Right cardiac atrium (tissue), 5 donors: ENCODE measurements at places on chromosomes 16 and 17. TPM values are rescaled to one million over a fixed set of nuclear protein-coding genes. Genes with fewer than 3 reads are reported as not detected.

- no peak for DNase-seq
These were observed 7.0 kb downstream of the ATPAF2 start for GRCh38 chr17:18031955-18032354.

GRCh38 chr16:27840311-27841060 is 223.0 kb downstream of the GSG1L start:
- peak; percentile 4 for DNase-seq

DNA sequence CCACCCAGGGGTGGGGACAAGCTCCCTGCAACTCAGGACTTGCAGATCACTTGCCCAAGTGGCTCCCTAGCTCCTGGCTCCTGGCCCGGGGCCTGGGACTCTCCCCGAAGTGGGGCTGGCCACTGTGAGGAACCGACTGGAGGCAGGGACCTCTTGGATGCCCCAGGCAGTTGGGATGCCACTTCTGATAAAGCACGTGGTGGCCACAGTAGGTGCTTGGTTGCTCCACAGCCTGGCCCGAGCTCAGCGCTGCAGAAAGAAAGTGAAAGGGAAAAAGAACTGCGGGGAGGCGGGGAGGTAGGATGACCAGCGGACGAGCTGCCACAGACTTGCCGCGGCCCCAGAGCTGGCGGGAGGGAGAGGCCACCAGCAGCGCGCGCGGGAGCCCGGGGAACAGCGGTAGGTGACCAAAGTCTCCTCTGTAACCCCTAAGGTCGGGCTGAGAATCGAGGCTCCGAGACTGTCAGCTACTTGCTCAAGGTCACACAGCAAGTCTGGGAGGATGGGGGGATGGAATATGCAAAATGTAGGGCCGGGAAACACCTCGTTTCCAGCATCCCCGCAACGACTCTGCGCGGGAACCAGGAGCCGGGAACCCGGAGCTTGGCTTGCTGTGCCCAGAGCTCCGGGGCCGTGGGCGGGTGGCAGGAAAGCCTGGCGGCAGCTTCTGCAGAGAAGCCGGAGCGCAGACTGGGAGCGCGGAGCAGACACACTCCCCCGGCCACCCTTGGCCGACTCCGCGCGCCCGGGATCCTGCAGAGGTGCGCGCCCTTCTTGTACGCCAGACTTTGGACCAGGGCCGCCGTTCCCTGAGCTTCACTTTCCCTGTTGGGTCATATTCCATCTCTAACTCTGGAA is 1.9 kb downstream of the CIITA start:
- peak; percentile 78 for DNase-seq

DNA sequence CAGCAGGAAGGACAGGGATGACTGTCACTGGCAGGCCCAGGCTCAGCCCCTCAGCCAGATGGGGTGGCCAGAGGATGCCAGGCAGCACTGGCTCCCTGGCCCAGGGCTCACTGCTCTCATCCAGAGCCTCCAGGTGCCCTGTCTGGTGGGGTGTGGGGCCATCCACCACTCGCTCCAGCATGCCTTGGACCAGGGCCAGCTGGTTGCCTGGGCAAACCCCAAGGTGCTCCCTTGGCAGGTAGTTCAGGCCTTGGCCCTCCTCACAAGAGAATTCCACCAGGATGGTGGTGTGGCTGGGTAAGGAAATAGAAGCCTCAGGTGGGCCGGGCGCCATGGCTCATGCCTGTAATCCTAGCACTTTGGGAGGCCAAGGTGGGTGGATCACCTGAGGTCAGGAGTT is 29.4 kb downstream of the LGALS9 start:
- DNase-seq, result no peak

GRCh38 chr16:1101573-1102332 is 5.7 kb upstream of the C1QTNF8 start:
- DNase-seq, result no peak

- DNase-seq, result no peak
These were observed 44.9 kb downstream of the CDRT4 start for GRCh38 chr17:15422392-15422965.

GRCh38 chr16:27225536-27226360 is 22.4 kb downstream of the KDM8 start:
- DNase-seq, result peak; percentile 60

GRCh38 chr17:11853321-11854151 is 143.7 kb downstream of the ZNF18 start:
- DNase-seq, result peak; percentile 59

DNA sequence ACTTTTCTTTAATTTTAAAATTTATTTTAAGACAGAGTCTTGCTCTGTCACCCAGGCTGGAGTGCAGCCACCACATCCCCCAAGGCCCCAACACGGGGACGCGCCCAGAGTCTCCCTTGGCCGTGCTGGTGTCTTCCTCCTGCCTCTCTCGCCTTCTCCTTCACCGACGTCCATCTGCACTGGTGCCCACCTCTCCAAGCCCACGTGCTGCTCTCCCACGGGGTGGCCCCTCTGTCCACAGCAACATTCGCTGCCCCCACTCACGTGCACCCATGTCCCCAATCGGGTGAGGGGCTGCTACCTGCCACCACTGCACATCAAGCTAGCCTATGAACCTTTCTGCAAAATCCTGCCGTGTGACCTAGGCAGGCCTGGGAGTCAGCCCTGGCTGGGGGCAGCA is 3.1 kb downstream of the TMEM204 start:
- DNase-seq, result peak; percentile 30

- DNase-seq, result peak; percentile 70
These were observed 1.1 kb upstream of the MEAK7 start for GRCh38 chr16:84505249-84506187.

DNA sequence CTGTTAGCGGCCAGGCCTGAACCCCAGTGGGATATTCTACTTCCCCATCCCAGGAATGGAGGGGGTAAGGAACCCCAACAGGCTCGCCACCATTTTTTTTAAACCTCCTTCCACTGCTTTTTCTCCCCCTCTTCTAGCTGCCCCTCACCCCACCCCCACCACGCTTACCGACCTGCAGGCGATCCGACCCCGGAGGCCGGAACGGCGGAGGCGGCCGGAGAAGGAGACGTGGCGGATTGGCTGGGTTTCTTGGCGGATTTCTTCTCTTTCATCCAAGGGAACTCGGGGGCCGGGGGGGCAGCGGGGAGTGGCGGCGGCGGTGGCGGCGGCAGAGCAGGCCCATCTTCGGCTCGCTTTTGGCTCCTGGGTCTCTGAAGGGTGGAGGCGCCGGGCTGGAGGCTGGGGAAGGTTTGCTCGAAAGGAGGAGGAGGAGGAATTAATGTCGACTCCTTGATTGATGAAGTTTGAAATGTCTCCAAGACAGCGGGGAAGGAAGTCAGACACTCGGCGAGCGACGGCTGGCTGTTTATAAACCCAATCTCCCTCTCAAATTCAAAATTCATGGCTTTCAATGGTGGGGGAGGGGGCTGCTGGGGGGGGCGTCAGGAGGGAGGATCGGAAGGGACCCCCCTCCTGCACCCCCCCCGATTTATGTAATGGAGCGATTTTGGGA is 424 bp downstream of the HOXB2 start:
- peak; percentile 95 for DNase-seq

DNA sequence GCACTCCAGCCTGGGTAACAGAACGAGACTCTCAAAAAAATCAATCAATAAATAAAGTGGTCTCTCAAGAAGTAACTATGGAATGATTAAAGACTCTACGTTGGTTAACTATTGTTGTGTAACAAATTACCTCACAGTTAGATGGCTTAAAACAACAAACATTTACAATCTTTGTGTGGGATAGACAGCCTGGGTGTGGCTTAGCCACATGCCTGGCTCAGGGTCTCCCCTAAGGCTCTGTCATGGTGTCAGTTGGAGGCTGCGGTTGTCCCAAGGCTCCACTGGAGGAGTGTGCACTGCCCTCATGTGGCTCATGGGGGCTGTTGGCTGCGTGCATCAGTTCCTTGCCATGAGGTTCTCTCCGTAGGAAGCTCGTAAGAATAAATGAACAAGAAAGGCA is 294.5 kb downstream of the SNX29 start:
- DNase-seq, result no peak

DNA sequence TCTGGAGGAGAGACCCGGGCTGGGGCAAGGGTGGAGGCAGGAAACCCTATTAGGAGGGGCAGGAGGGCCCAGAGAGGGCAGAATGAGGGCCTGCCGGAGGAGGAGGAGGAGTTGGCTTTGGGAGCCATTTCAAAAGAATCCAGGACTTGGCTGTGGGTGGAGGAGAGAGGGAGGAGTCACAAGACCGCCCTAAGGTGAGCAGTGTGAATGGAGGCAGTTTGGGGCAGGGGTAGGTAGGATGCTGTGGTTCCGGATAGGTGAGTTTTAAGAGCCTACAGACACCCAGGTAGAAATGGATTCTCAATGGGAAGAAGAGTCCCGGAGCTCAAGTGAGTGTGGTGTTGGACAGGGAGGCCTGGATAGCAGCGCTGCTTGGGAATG is 80.3 kb downstream of the ARHGAP23 start:
- no peak for DNase-seq

- DNase-seq, result peak; percentile 18
These were observed 42.9 kb downstream of the PRKCA start for GRCh38 chr17:66345264-66345663.

DNA sequence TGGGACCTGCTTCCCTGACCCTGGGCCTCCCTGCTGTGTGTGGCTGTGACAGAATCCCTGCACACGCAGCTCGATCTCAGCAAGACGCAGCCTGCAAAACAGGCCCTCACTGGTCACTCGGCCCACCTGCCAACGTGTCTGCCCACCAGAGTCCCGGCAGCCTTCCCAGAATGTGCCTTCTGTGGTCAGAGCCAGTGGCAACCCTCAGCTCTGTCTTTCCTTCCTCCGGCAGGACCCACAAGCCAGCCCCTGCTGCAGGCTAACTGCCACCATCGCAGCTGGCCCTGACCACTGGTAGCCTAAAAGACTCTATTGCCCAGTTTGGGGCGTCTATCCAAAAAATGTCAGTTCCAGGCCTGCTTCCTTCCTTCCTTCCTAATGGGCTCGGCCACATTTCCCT is 83.2 kb downstream of the LITAF start:
- no peak for DNase-seq

DNA sequence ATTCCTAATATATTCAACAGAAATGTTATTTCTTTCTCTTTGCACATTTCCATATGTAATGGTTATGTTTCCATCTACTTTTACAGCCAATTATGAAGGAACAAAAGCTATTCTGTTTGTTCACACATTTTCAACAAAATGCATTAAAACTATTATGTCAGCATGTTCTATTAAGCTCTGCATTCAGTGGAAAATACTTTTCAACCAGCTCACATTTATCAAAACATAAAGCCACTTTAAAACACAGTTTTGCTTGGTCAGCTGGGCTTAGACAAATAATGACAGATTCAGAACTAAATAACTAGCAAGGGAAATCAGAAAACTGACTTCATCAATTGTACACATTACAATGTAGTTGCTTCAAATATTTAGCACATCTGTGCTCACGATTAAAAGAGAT is 6.9 kb downstream of the SALL1 start:
- no peak for DNase-seq

GRCh38 chr16:78608305-78608776 is 508.9 kb downstream of the WWOX start:
- DNase-seq, result no peak

DNA sequence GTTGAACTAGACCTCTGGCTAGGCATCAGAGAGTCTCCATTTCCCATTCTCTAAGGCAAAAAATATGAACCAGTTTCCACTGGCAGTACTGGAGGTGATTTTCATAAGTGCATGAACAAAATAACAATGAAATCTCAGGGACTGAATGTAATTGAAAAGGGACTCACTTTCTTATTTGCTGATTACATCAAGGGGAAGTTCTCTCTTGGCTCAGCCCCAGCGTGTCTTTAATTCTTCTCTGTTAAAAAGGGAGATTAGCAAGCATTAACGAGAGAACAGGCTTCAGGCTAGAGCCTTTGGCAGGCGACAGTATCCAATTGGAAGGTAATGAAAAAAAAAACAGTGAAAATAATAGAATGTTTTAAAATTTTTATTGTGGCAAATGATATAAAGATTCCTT is 34.0 kb upstream of the ADAMTS18 start:
- DNase-seq, result no peak

DNA sequence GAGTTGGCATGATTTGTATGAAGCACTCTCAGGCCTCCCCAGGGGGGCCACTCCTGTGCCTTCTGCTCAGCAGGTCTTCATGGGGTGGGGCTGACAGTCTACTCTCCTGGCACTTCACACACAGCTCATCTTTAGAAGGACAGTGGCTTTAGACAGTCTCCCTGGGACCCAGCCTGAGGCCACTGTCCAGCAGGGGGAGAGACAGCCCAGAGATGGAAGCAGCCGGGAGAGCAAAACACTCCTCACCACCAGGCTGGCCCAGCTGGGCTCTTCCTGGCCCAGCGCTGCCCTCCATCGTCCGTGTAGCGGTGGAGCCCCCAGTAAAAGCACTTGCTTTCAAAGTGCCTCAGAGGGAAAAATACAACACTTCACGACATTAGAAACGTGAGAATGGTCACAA is 62.0 kb upstream of the CRHR1 start:
- DNase-seq, result no peak

The CFAP97D1 gene
- total RNA-seq, result not detected

The SCNN1B gene
- total RNA-seq, result 0.12 TPM

The HOXB13 gene
- not detected for total RNA-seq

The ABCA6 gene
- 39.7 TPM for total RNA-seq

The SDR42E2 gene
- not detected for total RNA-seq
